HCEC 1CT (cell line): ENCODE measurements at places on chromosomes 12 and 14.

- DNase-seq: no peak
These were observed 30.4 kb upstream of the CACNA2D4 start for GRCh38 chr12:1948883-1949282.

DNA sequence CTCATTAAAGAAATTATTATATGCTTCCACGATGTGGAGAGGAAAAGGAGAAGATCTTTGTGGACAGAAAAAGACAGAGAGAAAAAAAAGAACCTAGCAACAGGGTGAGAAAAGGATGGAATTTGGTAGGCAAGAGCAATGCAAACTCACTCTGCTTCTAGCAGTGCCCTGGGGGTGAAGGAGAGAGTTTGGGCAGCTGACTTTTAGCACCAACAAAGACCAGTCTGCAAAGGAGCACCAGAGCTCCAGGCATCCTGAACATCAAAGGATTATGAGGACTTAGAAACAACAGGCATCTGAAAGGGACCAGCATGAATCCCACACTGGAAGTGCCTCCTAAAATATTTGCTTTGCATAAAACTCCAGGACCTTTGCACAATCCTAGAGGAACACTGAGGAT is 32.8 kb upstream of the RERG start:
- no peak for DNase-seq

- DNase-seq: no peak
These were observed 37.1 kb downstream of the CHGA start for GRCh38 chr14:92959761-92960680.

DNA sequence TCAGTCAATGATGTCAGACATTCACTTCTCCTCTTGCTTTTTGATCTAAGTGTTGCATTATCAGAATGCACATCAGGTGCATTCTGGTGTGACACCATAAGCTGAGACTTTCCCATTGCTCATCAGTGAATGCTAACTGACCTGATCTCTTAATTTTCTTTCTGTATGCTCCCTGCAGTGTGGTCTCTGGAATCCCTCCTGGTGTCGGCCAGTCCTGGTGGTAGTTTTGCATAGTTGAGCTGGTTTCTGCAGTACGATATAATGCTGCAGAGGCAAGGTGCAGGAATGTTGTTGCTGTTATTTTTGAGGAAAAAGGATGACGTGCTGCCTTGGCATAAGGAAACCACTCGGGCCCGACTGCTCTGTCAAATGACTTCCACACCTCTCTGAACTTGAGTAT is 11.0 kb upstream of the SRP54 start:
- DNase-seq: no peak

DNA sequence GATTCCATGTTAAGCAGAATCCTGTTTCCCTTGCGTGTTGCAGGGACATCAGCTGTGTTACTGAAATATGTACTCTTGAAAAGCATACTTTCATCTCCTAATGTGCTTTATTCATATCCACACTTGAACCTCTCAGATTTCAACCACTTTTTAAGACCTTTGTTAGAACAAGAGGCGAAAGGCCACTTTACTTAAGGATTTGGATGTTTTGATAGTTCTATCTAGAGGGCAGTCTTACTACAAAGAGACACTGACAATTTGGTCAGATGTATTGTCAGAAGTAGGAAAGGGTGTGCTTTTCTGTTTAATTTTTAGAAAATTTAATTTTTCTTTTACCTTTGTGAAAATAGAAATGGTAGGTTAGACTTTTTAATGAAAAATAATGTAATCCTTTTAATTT is 267.9 kb downstream of the TMTC2 start:
- no peak for DNase-seq

GRCh38 chr14:55614304-55614703 is 34.3 kb downstream of the KTN1 start:
- DNase-seq: no peak

- peak; percentile 49 for DNase-seq
These were observed 2.1 kb upstream of the GPD1 start for GRCh38 chr12:50101663-50102062.
